ENCODE measurements at places on chromosomes 16 and 17. TPM values are rescaled to one million over a fixed set of nuclear protein-coding genes. Genes with fewer than 3 reads are reported as not detected.

GRCh38 chr17:40663252-40663651 lies 1.7 kb downstream of the KRT222 start:
- no peak for DNase-seq

GRCh38 chr16:23905027-23905426 lies 69.2 kb downstream of the PRKCB start:
- no peak for DNase-seq

DNA sequence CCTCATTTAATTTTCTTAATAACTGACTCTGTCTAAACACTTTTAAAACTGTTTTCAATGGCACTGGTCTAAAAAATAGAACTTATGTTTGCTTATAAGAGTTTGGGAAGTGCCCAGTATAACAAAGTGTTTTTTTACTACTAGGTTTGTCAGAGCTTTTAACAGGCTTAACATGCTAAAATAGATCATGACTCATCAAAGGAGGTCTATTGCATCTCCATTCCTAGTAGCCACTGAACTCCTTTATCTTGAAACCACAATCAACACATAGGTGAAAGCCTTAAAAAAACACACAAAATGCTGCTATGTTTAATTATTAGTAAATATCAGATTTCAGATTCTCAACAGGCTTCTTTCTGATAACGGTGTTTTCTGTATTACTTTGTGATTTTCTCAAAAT lies 196.4 kb upstream of the KIF2B start:
- DNase-seq = no peak

DNA sequence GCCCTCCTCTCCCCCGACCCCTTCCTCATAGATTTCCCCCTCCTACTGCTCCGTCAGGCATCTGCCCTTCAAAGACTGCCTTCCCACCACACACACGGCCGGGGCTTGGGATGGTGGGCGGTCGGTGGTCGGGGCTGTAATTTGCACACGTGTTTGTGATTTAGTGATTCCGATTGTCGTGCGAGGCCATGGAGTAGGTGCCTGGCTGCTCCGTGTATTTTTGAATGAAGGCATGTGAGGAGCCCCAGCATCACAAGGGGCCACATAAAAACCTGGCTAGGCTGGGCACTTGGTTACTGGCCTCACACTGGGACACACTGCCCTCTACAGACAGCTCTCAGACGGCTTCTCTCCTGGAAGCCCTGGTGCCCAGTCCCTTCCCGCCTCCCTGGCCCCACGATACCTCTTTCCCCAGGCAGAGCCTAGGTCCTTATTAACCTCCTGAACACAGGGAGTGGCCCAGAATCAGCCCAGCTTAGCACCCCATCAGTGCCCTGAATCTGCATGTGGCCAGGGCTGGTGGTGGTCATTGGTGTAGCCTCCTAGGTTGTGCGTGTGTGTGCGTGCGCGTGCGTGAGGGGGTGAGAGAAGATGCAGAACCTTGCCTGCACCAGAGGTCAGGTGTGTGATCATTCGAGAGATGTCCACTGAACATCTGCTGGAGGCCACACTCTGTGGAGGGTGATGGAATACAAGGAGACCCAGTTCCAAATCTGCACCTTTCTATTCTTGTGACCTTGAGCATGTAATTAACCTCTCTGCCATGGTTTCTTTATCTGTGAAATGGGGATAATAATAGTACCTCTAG lies 1.3 kb upstream of the SOCS1 start:
- peak; percentile 61 for DNase-seq

GRCh38 chr17:47201166-47201565 lies 8.0 kb upstream of the MYL4 start:
- no peak for DNase-seq

DNA sequence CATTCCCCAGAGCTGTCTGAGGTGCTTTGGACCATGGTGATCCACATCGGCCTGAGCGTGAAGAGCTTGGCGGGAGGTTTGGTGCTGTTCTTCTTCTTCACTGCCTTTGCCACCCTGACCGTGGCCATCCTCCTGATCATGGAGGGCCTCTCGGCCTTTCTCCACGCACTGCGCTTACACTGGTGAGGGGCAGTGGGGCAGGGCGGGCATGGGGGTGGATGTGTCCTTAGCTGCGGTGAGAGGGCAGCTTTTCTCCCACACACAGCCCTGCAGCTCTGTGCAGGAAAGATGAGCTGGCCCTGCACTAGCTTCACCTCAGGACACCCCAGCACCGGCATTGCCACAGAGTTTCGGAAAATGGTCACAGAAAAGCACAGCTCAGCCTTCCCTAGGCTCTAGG lies 21.8 kb upstream of the NAGLU start:
- no peak for DNase-seq

GRCh38 chr16:1800701-1801100 lies 7.2 kb upstream of the IGFALS start:
- DNase-seq = no peak

Gene NPIPB13
- 1.5 TPM for total RNA-seq

Gene STRADA
- total RNA-seq = 7.8 TPM

Gene CCL14
- total RNA-seq = 1.9 TPM
